ENCODE measurements at places on chromosomes 1 and 21.

DNA sequence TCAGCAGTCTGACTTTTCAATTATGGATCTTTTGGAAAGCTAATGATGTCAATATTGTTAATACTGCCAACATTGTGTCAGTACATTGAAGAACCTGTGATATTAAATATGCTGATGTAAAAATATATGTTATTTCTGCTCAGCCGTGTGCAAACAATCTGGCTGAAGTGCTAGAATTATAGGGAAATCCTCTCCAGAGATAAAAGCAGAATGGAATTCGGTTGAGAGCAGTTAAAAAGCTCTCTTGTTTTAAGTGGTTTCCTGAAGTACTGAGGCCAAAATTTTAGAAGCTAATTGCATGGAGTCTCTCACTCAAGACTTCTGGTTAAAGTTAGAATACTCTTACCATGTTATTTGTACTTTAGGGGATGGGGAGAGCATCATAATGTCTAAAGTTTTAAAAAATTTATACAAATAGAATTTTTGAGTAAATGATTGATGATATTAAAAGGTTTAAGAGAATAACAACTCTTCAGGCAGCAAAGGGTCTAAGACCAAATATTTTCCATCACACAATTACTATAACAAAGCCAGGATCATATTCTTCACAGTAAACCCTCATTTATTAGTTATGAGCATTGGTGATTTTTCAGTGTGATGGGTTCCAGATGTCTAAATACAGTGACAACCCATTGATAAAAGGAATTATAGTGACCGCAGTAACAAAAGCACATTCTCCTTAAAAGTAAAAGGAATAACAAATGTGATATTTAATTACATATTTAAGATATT, 834.2 kb upstream of the CXADR start:
- no peak for DNase-seq

DNA sequence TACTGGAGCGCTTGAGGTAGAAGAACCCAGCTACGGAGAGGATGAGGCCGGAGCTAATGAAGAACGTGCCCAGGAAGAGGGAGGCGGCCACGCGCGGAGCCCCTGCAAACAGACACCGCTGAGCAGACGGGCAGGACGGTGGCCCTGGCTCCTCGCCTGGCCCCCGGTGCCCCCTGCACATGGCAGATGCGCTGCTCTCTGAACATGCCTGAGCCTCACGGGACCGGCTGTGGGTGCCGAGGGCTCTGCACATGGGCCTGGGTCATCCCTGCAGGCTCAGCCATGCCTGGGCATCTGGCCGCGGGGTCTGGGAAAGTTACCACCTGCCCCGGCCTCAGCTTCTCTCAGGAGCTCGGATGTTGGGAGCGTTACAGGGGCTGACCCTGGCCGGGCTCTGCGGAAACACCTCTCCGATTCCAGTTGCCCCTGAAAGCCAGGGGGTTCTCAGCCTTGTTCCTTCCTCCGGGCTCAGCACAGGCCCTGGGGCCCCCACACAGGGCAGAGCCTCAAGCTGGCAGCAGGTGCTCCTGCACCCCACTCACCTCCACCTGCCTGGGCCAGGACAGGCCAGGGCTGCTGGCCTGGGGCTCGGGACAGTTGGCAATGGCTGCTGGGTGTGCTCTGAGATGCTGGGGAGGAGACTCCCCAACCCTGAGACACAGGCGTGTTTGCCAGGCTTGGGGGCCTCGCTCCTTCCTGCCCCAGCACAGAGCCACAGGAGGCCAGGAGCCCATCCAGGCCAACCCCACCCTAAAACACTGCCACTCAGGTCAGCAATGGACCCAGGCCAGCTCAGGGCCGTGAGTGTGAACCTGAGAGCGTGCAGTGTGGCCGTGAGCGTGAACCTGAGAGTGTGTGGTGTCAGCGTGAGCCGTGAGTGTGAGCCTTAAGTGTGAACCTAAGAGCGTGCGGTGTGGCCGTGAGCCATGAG, 12.1 kb upstream of the RNF223 start:
- no peak for DNase-seq

- DNase-seq, result no peak
These were observed 23.3 kb downstream of the TTC34 start for GRCh38 chr1:2778220-2778592.

DNA sequence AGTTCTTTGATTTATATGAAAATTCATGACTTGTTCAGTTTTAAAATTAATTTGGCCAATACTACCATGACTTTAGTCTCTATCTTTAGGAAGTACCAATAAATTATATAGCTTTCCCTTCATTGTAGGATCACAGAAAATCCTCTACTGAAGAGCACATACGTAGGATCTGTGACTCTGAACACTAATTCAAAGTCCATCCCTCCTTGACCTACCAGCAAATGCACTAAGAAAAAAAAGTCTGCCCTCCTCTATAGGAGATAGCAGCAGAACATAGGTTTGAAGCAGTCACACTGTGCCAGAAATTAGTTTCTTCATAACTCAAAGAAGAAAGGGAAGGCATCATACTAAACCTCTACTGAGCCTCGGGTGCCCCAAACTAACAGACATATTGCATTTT, 16.5 kb downstream of the BRWD1 start:
- no peak for DNase-seq

- no peak for DNase-seq
These were observed 60.0 kb downstream of the APCS start for GRCh38 chr1:159647616-159648015.

GRCh38 chr1:193221651-193222050, 35.2 kb upstream of the B3GALT2 start:
- no peak for DNase-seq

- DNase-seq, result no peak
These were observed 54.2 kb downstream of the HSPG2 start for GRCh38 chr1:21882721-21883415.

DNA sequence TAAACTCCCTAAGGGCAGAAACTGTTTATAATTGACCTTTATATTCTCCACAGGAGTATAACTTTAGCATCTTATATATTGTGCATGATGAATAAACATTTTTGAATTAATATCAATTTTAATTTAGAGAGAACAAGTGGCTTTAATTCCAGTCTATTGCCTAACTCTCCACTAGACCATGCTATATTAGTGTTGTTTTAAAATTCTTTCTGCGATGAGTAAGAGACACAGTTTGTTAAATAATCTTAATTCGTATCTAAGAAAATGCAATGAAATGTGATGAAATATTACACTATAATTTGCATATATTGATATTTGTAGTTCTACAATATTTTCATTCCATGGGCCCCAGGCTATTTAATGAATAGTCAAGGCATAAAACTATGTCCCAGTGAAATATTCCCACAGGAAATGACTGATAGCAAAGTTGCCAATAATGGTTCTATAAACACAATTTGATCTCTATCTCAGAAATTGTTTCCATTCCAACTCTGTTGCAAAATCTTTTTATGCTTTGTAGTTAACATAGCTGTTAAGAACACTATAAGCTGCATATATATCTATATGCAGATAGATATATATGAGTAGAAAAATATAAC, 2.9 kb upstream of the SYDE2 start:
- no peak for DNase-seq

DNA sequence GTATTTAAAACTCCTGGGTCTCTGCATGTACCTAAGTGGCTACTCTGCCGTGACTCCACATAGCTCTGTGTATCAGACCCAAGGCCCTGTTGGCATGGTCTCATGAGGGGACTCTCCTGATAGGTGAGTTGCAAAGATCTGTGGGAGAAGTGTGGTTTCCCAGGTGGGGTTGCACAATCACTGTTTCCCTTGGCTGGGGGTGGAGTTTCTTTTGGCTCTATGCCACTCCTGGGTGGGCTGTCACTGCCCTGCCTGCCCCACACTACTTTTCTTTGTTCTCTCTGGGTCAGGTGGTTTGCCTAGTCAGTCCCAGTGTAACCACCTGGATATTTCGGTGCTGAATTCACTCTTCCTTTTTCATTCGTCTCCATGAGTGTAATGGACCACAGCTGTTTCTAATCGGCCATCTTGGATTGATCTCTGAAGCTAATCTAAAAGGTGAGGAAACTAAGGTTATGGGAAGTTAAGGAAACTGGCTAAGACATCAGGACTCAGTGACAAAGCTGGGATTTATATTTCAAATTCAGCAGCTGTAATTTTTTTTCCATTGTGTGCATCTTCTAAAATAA, 97.1 kb upstream of the CACYBP start:
- DNase-seq, result no peak

DNA sequence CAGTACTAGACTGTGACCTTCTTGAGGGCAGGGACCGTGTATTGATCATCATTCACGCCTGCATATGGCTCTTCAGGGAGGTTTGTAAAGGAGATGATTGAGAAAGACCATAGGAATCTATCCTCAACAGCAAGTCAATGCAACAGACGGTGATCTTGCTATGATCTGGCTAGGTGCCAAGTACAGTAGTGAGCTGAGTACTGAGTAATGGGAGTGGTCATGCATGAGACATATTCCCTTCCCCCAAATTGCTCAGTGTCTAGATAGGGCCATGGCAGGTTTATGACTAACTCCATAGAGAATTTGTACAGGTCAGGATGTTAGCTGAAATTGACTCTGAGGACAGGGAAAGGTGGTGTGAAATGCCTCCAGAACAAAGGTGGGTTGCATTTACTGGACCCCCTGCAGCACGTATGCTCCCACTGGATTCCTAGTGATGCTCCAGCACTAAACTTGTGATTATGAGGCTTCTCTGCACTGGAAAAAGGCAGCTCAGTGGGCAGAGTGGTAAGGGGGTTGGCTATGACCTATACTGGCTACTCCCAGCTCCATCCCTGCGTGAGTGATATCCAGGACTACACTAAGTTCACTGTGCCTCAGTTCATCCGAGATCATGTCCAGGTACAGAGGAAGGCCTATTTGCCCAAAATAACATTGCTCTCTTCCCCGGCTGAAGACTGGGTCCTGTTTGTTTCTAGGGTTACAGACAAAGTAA, 37.2 kb downstream of the KCNJ6 start:
- no peak for DNase-seq

DNA sequence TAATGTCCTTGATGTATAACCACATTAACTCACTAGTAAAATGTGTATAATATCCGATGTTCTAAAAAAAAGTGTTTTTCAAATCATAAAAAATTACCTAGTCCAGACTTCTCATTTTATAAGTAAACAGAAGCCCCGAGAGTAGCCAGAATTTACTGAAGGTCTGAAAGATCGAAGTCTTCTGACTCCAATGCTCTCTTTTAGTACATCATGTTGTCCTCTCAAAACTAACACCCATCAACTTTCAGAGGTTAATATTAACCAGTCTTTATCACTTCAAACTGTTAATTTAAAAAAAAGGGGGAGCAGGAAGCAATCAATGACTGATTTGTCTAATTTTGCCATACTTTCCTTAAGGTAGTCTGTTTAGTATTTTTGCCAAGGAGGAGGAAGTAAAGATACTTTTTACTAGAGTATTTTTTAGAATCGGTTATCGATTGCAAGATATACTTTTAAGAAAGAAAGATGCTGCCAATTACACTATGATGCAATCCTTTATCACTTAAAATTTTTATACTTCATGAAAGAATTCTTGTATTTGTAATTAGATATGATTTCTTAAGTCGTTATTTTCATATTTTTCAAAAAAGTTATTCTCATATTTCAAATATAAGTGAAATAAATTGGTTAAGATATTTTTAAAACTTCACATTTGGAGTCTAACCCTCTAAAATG, 25.5 kb downstream of the CCDC18 start:
- DNase-seq, result no peak

GRCh38 chr1:75768016-75768415, 18.0 kb upstream of the RABGGTB start:
- no peak for DNase-seq

DNA sequence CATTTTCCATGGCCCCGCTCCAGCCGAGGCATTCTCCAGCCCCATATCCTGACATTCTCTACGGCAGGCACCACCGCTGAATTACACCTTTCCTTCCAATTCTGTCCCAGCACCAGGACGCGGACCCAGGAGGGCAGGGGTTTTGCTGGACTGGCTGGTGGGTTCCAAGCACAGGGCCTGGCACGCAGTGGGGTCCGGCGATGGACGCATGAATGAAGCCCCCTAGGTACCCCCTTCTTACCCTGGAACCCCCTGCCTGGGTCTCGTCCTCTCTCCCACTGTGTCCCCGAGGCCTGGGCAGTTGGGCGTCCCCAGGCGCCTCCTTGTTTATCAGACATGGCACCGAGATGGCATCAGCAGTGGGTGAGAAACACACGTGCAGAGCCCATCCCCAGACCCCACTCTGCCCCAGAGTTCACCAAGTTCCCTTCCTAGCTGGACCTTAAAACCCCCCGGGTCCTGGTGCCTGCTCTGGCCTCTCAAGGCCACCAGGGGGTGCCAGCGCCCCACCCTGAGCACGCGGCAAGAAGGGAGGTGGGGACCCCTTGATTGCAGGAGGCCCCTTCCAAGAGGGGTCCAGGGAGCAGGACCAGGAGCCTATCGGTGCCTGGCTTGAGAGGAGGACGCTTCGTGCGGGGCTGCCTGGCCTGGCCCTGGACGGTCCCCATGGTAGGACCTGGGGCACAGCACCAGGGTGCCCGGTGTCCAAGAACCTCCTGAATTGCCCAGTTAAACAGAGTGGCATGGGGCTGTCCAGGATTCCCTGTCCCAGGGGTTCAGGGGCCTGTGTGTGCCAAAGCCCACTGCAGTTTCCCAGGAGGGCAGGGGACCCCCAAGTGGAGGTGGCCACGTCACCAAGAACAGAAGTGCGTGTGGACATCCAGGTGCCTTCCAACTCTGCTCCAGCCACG, 46.1 kb downstream of the MEGF6 start:
- DNase-seq, result peak; percentile 90

DNA sequence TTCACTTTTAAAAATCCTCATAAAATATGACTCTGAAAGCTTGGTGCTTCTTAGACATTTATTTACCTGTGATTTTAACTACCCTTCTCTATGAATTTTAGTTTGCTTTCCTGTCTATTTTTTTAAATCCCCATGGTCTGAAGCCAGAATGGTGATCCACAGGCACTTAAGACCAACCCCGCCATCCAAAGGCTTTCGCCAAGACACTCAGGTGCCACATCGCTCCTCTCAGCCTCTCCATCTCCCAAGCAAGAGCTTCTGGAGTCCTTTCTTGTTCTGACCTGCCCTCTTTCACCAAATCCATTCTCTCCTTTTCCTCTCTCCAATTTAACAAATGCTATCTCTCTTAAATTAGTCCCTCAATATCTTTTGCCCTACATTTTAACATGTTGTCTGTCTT, 464.6 kb downstream of the PCP4 start:
- DNase-seq, result no peak

DNA sequence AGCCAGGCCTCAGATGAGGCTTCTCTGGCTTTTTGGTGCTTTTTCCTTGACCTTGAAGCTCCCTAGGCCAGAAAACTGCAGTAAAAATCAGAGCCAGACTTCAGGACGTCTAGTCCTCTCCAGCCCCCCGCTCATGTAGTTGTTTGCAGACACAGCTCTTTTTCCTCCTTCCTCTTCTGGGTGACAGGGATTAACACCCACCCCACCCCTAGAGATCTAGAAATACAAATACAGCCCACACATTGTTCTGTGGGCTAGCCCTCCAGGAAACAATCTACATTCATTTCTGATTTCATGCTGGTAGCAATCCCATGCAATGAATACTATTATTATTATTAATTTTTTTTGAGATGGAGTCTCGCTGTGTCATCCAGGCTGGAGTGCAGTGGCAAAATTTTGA, 9.9 kb upstream of the CLSTN1 start:
- no peak for DNase-seq

GRCh38 chr1:89929467-89930063, 65.3 kb upstream of the ZNF326 start:
- DNase-seq, result no peak

All from GM12892 (cell line).